Upper lobe of left lung (tissue), 6 donors: ENCODE measurements at places on chromosomes 12 and 14. TPM values are rescaled to one million over a fixed set of nuclear protein-coding genes. Genes with fewer than 3 reads are reported as not detected.

- peaks cover 19% of the 10 kb centered on the region for H3K4me1 ChIP-seq
- peaks cover 35% of the 10 kb centered on the region for H3K27me3 ChIP-seq
- no peaks in the 10 kb centered on the region for H3K36me3 ChIP-seq
- H3K4me3 ChIP-seq = peak overlapping the region; percentile 19
Observed at GRCh38 chr12:53696285-53696654, 20.4 kb upstream of the ATP5MC2 start.

Gene VTI1B
- 60.0 TPM for total RNA-seq

- no peak overlapping the region for H3K27ac ChIP-seq
- H3K4me1 ChIP-seq = no peaks in the 10 kb centered on the region
- H3K27me3 ChIP-seq = no peaks in the 10 kb centered on the region
- no peak for DNase-seq
- H3K4me3 ChIP-seq = no peak overlapping the region
Observed at GRCh38 chr12:90945070-90945649, 9.8 kb downstream of the CCER1 start.

Gene DTD2
- 15.6 TPM for total RNA-seq

DNA sequence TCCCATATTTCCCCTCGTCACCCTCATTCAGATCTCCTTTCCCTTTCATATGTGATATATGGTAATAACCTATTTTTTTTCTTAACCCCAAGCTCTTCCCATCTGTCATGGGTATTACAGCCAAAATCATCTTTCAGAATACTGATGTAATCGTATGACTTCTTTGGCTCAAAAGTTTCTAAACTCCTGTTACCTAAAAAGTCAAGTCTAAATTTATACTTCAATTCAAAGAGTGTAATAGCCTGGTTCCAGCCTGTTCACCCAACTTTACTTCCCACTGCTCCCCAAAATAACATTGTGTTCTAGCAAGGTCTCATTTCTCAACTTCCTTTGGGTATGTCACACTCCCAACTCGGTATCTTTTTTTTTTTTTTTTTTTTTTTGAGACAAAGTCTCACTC lies 48.5 kb downstream of the TBK1 start:
- peak overlapping the region; percentile 61 for H3K27ac ChIP-seq
- no peaks in the 10 kb centered on the region for H3K4me1 ChIP-seq
- peaks cover 65% of the 10 kb centered on the region for H3K36me3 ChIP-seq
- H3K27me3 ChIP-seq = no peaks in the 10 kb centered on the region
- H3K4me3 ChIP-seq = no peak overlapping the region

DNA sequence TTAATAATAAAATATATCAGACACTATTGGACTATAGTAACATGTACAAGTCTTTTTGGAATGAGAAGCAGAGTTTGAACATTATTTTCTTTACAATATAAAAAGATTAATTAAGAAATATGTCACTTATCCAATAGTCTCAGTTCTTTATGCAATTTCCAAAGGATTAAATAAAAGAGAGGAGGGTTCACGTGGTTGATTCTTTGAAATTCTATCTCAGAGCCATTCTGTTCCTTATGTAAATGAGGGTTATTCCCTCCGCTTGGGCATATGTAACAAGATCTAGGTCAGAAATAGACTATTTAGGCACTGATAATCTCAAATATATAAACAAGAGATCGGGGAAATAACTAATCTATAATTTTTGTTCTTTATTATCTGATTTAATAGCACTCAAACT lies 2.1 kb upstream of the TUBA1A start:
- H3K4me1 ChIP-seq = peaks cover 19% of the 10 kb centered on the region
- H3K27me3 ChIP-seq = no peaks in the 10 kb centered on the region
- H3K27ac ChIP-seq = no peak overlapping the region
- H3K36me3 ChIP-seq = peaks cover 9% of the 10 kb centered on the region
- no peak overlapping the region for H3K4me3 ChIP-seq
- DNase-seq = no peak

DNA sequence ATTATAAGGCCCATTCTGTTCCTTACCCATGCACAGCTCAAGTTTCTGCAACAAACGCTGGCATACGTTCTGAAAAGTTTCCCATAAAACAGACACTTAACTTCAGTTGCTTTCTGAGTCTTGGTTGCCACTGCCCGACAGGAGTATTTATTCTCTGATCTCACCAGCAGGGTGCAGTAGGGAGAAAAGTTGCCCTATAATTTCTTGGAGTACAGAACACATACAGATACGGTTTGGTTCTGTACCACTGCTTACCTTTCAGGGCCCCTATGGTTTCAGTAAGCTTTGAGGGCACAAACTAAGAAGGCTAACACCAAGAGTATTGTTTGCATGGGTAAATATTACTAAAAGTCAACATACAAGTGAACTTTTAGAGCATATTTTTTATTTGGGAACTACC lies 77.9 kb downstream of the SPATA7 start:
- H3K4me3 ChIP-seq = no peak overlapping the region
